ENCODE measurements at places on chromosomes 4 and X. TPM values are rescaled to one million over a fixed set of nuclear protein-coding genes. Genes with fewer than 3 reads are reported as not detected.

Gene ENPEP
- not detected for total RNA-seq

DNA sequence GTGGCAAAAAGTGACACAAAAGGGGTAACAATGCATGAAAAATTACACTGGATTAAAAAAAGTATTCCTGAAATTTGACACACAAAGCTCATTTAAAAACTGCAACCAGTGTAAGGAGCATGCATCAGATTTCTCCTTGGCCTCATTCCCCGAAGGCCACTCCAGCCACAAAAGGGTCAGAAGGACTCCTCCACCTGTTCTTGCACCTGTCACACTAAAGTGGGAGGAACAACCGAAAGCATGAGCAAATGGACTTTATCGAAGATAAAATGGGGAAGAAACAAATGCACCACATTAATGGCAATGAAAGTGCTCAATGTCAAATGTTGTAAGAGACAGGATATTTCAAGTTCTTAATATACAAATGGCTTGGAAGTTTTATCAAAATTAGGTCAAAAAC lies 88.2 kb downstream of the ADGRA3 start:
- DNase-seq = no peak

GRCh38 chr4:55610381-55610780 lies 18.3 kb upstream of the PDCL2 start:
- no peak for DNase-seq

Gene VSIG4
- total RNA-seq = not detected

GRCh38 chr4:148211533-148211932 lies 230.7 kb downstream of the NR3C2 start:
- no peak for DNase-seq

DNA sequence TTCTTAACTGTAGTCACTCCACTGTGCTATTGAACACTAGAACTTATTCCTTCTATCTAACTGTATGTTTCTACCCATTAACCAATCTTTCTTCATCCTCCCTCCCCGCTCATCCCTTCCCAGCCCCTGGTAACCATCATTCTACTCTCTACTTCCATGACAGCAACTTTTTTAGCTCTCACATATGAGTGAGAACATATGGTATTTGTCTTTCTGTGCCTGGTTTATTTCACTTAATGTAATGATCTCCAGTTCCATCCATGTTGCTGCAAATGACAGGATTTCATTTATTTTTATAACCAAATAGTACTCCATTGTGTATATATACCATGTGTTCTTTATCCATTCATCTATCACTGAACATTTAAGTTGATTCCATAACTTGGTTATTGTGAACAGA lies 186.5 kb downstream of the GABRB1 start:
- DNase-seq = no peak

- DNase-seq = no peak
Measured at GRCh38 chr4:173325007-173325736, 9.0 kb downstream of the HMGB2 start.

DNA sequence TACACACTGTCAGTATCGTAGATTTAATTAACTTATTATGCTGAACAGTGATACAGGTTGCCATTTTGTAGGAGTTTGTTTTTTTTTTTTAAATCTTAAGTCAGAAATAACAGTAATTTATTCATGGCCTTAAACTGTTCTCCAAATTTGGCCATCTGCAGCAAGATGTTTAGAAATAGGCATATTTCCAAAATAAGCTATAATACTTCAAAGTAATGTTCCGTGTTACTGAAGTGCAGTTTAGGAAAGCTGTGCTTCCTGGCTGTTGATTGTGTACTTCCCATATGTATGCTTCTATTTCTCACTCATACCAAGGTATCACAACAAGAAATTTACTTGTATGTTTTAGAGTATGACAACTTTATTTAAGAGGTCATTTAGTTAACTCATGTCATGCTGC lies 28.9 kb downstream of the CPEB2 start:
- DNase-seq = no peak

GRCh38 chrX:49209434-49210251 lies 9.7 kb upstream of the SYP start:
- no peak for DNase-seq

Gene CFAP99
- 0.96 TPM for total RNA-seq

DNA sequence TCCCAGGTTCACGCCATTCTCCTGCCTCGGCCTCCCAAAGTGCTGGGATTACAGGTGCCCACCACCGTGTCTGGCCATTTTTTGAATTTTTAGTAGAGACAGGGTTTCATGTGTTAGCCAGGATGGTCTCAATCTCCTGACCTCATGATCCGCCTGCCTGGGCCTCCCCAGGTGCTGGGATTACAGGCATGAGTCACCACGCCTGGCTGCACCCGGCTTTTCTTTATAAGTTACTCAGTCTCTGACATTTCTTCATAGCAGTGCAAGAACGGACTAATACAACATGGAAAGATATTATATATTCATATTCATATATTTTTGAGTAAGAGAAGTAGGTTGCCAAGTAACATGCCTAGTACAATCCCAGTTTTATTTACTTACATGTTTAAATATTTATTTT lies 22.9 kb downstream of the SHROOM3 start:
- no peak for DNase-seq

Gene REELD1
- not detected for total RNA-seq

DNA sequence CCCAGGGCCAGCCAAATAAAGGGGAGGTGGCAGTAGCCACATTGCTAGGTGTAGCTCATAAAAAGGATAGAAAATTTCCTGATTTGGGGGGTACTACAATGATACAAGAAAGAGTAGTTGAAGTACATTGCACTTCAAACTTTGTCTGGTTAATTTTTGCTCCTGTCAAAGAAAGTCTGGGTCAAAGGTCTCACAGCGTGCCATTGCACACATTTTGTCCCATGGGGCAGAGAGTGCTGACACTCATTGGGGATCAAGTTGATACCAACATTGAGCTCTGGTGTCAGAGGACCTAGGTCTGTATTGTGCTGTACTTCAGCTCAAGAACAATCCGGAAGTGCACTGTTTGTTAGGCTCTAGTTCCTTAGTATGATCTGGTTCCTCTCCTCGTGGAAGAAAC lies 229.2 kb upstream of the AGTR2 start:
- DNase-seq = no peak

Data from RPMI7951 (cell line).